AML-193 (cell line): ENCODE measurements at places on chromosomes 11 and 22.

GRCh38 chr11:112734207-112734606 is 227.0 kb upstream of the NCAM1 start:
- no peak for DNase-seq

- DNase-seq = no peak
Measured at GRCh38 chr11:16326679-16327297, 29.6 kb downstream of the SOX6 start.

DNA sequence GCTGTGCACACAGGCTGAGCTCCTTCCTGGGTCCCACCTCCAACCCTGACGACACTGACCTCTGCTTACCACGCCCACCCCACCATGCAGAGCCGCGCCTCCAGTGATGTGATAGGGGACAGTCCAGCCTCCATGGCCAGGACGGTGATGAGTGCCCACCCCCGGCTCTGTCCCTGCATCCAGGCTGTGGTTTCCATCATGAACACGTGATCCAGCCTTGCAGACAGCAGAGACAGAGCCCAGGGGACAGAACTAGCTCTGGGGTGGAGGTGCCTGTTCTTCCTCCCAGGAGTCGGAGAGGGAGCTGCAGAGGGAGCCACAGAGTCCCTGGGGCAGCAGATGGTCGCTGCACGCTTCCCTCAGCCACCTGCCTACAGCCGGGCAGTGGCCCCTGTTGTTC is 42.6 kb upstream of the IGSF9B start:
- DNase-seq = no peak

GRCh38 chr11:2662024-2662312 is 37.8 kb downstream of the KCNQ1OT1 start:
- no peak for DNase-seq

- DNase-seq = no peak
Measured at GRCh38 chr11:72208281-72208680, 8.3 kb upstream of the FOLR2 start.

GRCh38 chr11:81420668-81421250 is 1312.9 kb downstream of the FAM181B start:
- no peak for DNase-seq

- DNase-seq = no peak
Measured at GRCh38 chr22:38450234-38450797, 4.7 kb downstream of the KCNJ4 start.

DNA sequence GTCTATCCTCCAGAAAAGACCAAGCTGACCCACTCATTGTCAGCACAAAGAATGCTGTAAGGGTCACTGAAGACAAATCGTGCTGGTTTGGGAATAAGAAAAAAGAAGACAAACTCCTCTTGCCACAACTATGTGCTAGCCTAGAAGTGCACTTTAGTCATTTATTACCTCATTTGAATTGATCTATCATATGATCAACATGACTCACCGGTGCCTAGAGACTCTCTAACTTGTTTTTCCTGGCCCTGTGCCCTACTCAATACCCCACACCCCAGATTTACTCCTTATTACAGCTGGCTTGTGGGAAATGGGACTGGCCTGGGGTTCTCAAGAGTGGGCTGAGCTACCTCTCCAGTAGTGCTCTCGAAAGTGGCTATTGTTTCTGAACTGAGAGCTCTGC is 35.9 kb upstream of the HORMAD2 start:
- no peak for DNase-seq

- no peak for DNase-seq
Measured at GRCh38 chr11:78783301-78783700, 208.6 kb upstream of the NARS2 start.

GRCh38 chr11:59558270-59558643 is 46.9 kb downstream of the OR4D9 start:
- DNase-seq = no peak

- no peak for DNase-seq
Measured at GRCh38 chr11:120035756-120036155, 102.2 kb downstream of the TRIM29 start.

- DNase-seq = no peak
Measured at GRCh38 chr11:127133061-127133460, 132.5 kb upstream of the KIRREL3 start.

DNA sequence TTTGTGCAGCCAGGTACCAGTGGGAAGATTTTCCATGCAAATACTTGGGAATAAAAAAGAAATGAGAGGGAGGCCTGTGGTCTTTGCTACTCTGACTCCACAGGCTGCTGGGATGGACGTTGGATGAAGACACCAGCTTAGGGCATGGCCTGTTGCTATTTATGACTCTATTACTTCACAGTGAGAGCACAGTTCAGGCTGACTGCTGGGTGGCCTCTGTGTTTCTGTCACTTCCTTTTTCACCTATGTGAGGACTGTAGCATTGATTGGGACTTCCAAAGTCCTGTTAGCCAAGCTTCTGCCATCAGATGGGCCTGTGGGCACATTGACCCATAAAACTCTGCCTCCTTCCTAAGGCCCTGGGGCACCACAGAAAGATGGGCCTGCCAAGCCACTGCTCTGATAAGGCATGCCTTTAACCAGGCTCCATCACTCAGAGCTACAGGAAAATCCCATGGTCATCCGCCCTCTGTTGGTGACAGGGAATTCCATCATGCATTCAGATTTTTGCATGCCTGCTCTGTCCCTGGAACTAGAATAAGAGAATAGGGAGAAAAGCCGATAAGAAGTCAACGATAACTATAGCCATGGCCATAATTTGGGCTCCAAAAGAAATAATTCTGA is 64.6 kb downstream of the KCNJ1 start:
- DNase-seq = no peak

GRCh38 chr22:25718135-25718840 is 23.7 kb upstream of the MYO18B start:
- no peak for DNase-seq

GRCh38 chr11:91972665-91973266 is 251.9 kb upstream of the FAT3 start:
- DNase-seq = no peak

DNA sequence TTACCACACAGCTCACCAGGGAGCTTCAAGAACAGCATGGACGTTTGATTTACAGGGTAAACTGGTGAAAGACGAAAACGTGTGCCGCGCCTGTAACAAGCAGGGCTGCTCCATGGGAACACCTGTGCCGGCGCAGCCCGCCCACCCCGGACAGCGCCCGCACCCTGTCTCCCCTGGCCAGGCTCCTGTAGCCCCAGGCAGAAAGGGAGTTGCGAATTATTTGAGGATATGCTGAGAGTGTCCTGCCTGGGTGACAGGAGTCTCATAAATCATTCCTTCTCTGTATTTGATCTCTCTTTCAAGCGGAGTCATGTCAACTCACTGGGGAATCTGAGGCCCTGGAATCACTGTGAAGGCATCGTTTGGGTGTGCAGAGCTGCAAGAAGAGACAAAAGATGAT is 804.3 kb downstream of the OPCML start:
- no peak for DNase-seq

GRCh38 chr11:1089738-1090599 is 15.3 kb downstream of the MUC2 start:
- DNase-seq = no peak

- DNase-seq = no peak
Measured at GRCh38 chr22:47497666-47498065, 735.2 kb downstream of the TBC1D22A start.

- no peak for DNase-seq
Measured at GRCh38 chr22:25714739-25715138, 27.2 kb upstream of the MYO18B start.

GRCh38 chr11:134261626-134262488 is 8.5 kb downstream of the ACAD8 start:
- peak; percentile 30 for DNase-seq

- no peak for DNase-seq
Measured at GRCh38 chr22:23098230-23098705, 27.9 kb downstream of the GNAZ start.

DNA sequence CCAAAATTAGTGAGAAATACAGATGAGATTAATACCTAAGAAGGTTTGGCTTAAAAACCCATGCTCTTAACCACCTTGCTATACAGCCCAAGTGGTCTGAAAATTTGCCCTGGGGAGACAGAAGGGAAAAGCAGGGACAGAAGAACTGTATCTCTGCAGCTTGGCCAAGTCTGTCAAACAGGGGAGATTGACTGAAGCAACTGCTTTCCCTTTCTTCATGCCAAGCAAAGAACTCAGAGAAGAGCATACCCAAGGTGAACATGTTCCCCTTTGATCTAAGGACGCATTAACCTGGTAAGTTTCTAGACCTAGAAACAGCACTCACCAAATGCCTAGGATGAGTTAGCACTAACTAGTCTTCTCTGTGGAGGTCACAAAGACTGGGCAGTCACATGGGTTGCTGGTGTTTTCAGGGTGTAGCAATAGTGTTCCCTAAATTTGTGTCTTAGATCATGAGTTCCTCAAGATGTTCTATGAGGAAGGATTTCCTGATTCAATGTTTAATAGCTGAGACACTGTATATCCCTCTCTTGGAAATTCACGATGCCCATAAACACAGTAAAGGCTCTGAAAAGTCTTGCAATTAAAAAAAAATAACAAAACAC is 75.6 kb upstream of the GRAMD1B start:
- DNase-seq = no peak

DNA sequence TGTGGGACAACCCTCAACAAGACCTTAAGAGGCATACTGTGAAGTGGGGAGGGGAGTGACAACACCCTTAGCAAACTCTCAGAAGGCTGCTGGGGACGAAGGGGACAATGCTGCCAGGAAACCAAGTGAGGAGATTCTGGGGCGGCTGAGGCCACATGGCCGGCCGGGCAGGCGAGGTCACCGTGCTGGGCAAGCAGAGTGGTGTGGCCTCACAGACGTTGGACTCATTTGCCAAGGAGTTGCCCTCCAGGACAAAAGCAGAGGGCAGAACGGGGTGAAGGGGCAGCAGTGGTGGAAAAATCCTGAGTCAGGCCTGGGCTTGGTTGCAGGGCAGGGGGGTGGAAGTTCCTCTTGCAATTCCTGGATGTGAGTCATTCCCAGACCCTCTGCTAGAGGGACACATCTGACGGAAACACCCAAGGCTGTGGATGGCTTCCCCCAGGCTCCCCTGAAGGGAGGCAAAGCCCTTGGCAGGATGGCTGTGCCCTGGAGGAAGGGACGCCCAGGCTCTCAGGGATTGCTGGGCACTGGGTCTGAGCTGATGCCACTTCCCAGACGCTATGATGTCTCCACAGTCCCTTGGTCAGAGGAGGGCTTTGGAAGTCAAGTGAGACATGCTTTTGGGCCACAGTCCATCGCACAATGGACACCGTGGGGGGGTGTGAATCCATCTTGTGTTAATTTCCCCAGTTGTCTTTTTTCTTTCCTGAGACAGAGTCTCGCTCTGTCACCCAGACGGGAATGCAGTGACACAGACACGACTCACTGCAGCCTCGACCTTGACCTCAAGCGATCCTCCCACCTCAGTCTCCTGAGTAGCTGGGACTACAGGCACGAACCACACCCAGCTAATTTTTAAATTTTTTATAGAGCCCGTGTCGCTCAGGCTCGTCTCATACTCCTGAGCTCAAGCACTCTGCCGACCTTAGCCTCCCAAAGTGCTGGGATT is 16.2 kb upstream of the SHANK3 start:
- no peak for DNase-seq

DNA sequence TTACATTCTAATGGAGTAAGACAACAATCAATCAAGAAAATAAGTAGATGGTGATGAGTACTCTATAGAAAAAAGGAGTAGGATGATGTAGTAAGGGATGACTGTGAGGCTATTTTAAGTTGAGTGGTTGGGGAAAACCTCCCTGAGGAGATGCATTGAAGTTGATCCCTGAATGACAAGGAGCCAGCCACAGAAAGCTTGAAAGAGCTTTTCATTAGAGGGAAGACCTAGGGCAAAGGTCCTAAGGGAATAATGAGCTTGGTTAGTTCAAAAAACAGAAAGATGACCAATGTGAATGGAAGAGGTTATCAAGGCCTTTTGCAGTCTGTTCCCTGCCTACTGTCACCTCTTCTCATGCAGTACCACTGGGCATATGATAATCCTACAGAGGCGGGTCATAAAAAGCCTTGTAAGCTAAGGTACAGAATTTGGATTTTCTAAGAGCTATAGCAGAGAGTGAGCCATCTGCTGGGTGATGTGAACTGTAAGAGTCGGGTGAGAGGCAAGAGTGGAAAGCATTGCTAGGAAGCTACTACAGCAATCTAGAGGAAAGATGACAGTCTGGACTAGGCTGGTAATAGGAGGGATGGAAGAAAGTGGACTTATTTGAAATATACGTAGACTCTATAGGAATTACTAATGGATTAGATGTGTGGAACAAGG is 3.1 kb downstream of the PPP2R1B start:
- DNase-seq = no peak

GRCh38 chr22:32044913-32045312 is 1.9 kb downstream of the SLC5A1 start:
- DNase-seq = no peak
